CD4-positive, alpha-beta T cell treated with Interleukin-6 at 100 ng/mL for 8 hours (primary cell): ENCODE measurements at places on chromosomes 12 and 14.

DNA sequence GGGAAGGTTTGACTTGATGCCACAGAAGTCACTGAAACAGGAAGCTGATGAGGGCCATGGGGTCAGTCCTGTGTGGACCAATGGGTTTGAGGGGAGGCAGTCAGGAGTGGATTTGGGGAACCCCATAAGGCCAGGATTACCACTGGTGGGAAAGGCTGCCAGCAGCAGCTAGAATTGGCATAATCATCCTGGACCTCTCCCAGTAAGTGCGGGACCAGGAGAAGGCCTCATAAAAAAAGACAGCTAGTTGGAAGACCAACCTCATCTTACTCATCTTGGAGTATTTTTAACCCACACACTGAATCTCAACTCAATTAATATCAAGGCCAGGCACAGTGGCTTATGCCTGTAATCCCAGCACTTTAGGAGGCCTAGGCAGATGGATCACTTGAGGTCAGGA lies 22.7 kb downstream of the TBX3 start:
- no peak for DNase-seq

DNA sequence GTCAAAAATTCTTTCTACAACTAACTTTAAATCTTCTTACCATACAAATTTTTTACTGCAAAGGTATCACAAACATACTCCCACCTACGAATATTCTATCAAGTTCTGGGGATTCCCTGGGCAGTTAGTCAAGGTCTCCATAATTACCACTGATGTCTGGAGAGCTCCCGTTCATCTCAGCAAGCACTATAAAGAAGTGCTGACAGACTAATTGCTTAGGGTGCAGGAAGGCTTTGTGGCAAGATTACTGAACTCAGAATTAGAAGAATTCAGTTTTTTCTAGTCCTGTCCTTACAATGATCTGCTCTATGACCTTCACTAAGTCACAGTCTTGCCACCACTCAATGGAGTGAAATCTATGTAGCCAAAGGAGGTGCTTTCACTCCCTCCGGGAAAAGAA lies 61.5 kb downstream of the DUSP16 start:
- DNase-seq: no peak

DNA sequence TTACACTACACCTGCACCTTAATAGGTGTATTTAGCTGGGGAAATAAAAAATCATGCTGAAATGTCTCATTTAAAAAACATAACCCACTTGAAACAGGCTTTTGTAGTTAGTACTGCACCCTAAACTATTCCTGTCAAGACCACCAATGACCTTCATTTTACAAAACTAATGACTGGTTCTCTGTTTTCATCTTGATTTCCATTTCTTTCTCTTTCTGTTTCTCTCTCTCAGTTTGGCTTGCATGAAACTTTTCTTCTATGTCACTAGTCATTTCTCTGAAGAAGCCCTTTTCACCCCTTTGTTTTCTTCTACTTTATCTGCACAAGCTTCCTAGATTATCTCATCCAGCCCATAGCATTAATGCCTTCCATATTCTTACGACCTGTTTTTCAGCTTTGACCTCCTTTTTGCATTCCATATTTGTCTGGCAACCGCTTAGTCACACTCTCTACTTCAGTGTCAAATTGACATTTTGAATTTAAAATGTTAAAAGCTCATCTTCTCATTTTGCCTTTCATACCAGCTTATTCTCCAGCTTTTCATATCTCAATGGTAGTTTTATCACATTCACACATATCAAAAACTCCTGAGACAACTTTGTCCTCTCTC lies 32.7 kb upstream of the KLRF1 start:
- no peak for DNase-seq

DNA sequence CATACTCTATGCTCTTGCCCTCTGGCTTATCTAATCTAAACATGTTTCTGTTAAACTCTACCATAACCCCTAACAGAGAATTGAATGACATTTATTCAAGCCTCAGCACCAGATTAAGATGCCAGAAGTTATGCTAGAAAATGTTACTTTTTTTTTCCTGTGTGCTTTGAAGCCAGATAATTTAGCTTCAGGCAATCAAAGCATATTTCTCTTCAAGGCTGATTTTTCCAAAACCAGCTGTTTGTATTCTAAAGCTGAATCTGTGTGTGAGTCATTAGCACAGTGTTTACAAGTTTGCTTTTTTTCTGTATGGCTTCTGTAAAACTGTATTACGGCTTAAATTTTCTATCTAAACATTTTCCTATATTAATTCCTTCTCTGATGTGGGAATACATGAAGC lies 326.1 kb downstream of the FSCB start:
- no peak for DNase-seq

GRCh38 chr12:130633771-130634170 lies 82.3 kb downstream of the RIMBP2 start:
- DNase-seq: no peak

DNA sequence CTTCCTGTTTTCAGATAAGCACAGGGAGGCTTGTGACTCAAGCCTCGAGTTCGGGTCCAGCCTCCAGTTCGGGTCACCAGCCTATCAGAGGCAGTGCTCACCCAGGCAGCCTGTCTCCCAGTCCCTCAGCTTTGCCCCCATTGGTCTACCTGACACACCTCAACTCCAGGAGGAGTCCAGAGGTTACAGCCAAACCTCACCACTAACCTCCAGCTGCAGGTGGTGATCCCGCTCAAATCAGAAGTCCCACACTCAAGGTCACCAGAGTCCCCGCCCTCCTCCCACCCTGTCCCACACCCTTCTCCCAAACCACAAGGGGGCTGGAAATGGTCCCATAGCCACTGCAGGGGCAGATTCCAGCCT lies 42.1 kb downstream of the KDM2B start:
- no peak for DNase-seq

DNA sequence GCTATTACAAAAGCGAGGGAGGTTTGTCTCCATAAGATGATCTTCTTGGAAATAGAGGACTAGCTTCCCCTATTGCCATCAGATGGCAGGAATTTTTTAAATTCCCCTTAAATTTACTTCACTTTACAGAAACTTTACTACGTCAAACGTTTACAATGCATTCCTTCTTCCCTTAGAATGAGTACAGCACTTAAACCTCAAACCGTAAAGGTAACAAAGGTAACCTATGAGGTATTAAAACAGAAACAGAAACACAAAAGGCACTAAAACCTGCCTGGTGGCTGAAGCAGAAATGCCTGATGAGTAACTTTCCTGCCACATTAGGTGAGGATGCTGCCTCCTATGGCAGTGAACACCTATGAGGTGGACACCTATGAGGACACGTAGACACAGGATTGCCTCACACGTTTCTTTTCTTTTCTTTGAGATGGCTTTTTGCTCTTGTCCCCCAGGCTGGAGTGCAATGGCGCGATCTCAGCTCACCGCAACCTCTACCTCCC lies 25.0 kb downstream of the DIO2 start:
- DNase-seq: no peak

GRCh38 chr14:58794993-58795762 lies 157.4 kb downstream of the DACT1 start:
- no peak for DNase-seq

GRCh38 chr14:103377522-103378037 lies 7.6 kb upstream of the MARK3 start:
- DNase-seq: no peak

GRCh38 chr12:21852251-21852650 lies 77.7 kb upstream of the KCNJ8 start:
- DNase-seq: no peak

- DNase-seq: no peak
Observed at GRCh38 chr14:57389646-57390036, 745 bp upstream of the NAA30 start.

GRCh38 chr14:96121660-96122395 lies 82.7 kb downstream of the C14orf132 start:
- no peak for DNase-seq

GRCh38 chr12:49535921-49536525 lies 2.8 kb upstream of the KCNH3 start:
- DNase-seq: no peak

DNA sequence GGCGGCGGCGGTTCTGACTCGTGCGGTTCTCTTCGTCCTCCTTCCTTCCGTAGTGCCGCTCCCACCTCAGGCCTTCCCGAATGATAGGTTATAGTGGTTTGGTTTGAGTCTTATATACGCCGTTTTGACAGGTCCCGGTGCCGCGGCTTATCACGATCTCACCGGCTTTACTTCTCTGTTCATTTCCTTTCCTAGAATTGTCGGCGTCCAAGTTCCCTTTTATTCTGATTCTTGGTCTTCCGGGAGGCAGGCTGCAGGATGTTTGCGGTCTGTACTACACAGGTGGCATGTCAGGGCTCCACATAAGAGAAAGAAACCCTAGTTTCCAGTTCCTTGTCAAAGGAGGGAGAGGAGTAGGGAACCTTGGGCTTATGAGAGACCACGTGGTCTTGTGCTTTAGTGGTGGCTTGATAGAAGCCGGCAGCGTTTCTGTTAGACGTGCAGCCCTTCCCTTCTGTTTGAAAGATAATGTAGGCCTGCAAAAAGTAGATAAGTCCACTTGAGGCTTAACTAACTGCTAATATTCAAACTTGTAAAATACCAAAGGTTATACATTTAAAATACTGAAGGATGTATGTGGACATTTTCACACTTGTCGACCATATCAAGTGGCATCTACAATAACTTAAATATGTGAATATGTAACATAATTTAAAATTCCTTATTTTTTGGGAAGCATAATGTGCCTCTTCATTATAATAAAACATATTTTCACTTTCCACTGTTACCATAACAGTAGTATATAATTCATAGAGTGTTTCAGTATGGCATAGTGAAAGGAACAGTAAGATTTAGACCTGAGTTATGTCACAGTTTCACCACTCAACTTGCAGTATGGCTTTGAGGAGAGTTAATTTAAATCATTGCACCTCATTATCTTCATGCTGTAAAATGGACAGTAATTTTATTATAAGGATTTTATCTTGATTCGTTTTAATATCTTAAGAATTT lies 804 bp downstream of the USP15 start:
- DNase-seq: peak; percentile 68

DNA sequence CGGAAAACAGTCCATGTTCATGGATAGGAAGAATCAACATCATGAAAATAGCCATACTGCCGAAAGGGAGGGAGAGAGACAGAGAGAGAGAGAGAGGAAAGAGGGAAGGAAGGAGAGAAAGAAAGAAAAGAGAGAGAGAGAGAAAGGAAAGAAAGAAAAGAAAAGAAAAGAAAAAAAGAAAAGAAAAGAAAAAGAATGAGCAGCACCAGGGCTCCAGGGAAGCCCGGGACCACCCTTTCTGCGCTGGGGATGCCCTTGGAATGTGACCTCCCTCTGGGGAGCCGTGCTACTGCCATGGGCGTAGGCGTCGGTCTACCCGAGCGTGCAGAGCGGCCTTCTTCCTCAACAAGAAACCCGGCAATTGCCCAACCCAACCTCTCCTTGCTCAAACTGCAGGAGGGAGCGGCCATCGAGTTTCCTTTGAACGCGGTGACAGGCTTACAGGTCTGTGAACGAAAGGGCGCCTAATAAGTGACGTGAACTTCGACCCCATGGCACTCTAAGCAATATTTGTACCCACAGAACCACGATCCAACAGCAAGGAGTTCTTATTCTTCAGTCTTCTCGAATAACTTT lies 16.9 kb downstream of the OR6S1 start:
- DNase-seq: peak; percentile 53

DNA sequence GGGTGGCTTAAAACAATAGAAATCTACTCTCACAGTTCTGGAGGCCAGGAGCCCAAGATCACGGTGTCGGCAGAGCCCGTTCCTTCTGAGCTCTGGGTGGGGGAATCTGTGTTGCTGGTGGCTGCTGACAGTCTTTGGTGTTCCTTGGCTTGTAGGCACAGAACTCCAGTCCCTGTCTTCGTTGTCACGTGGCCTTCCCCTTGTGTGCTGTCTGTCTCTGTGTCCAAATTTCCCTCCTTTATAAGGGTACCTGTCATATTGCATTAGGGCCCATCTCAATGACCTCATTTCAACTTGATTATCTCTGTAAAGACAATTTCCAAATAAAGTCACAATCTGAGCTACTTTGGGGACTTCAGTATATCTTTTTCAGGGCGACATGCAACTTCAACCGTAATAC lies 81.6 kb downstream of the CCDC92 start:
- DNase-seq: no peak

DNA sequence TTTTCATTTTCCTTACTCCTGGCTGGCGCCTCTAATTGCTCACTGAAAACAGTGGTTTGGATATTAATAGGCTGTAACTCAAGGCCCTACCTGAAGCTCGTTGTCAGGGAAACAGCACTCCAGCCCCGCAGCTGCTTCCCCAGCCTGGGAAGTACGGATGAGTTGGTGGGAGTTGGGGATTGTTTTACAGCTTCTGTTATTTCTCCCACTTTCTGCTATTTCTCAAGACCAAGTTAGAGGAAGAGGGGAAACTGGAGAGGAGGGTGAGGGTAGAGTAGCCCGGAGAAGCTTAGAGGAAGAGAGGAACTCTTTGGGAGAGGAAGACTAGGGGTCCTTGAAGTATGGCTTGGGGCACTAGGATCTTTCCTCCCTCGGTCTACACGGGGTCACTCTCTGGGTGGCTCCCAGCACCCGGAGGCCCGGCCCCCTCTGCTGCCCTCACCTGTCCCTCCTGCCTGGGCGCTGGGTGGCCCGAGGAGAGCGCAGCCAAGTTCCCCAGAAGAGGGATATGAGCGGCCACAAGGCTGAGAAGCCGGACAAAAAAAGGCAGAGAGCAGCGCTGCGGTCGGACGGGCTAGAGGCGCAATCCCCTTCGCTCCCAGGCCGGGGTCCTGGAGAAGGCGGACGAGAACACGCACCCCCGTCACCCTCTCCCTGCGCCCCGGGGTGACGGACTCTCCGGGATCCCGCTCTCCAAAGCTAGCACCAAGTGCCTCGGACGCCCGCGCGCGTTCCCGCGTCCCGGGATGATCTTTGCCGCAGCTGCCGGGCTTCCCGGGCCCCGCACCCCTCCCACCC lies 671 bp downstream of the SPTB start:
- DNase-seq: no peak

- no peak for DNase-seq
Observed at GRCh38 chr12:124371970-124372555, 77.2 kb downstream of the RFLNA start.

DNA sequence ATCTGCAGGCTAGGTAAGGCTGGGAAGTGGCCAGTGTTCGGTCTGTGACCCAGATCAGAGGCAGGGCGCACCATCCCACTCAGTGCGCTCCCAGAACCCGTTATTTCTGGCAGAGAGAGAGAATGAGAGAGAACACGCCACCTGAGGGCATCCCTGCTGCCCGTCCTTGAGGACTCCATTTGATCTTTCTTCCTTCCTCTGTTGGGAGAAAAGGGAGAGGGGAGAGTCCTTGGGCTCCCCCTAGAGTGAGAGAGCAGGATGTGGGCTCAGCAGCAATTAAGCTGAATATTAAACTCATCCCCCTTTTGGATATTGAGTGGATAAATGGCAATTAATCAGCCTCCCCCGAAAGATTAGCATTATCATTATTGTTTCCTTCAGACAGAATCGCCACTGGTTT lies 70.6 kb downstream of the IFT43 start:
- no peak for DNase-seq

- DNase-seq: no peak
Observed at GRCh38 chr12:114011711-114012110, 45.6 kb upstream of the RBM19 start.

DNA sequence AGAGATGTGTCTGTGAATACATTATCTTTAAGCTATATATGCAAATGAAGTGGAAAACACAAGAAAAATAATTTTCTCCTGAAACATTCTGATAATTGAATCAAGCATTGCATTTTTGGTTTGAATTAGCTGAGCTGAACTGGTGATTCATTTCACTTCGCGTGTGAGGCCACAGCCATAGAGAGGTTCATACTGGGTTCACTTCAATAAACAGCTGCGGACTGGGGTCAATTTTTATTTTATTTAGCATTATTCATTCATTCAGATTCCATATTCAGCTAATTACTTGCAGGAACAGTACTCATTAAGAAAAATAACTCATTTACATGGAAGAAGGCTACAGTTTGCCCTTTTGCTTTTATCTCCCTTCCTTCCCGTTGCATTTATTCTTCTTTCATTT lies 195.2 kb upstream of the LRIG3 start:
- DNase-seq: no peak
